HuH-7.5 (cell line): ENCODE measurements at places on chromosomes 2 and 18.

- DNase-seq: no peak
Measured at GRCh38 chr18:54043484-54044251, 180.8 kb downstream of the MBD2 start.

DNA sequence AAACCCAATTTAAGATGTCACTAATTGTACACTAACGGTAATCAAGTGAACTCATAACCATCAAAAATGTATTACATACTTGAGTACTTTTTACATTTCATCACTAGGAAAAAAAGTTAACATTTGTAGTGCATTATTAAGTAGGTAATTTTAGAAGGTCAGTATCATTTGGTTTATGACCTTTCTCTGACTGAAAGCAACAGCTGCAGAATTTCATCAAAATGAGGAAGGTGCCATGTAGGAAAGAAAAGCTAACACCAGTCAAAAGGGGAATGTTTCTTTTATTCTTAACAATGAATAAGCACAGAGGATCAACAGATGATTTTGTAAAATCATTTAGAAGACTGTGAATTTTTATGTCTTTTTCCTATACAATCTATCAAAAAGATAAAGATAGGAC lies 79.0 kb downstream of the PIGN start:
- no peak for DNase-seq

DNA sequence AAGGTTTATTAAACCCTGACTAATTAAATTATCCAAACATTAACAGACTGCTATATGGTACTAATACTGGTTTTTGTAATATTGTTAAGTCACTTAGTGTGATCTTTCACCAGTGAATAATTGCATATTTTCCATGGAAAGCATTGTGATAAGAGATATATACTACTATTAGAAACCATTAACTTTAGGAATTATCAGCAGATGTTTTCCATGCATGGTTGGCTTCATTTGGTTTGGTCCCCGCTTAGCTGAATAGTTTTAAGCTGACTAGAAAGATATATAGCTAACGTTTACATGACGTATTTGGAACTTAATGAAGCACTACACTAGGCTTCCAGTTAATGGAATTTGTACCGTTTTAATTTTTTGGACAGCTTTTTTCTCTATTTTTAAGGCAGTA lies 37.9 kb downstream of the LCLAT1 start:
- DNase-seq: no peak

DNA sequence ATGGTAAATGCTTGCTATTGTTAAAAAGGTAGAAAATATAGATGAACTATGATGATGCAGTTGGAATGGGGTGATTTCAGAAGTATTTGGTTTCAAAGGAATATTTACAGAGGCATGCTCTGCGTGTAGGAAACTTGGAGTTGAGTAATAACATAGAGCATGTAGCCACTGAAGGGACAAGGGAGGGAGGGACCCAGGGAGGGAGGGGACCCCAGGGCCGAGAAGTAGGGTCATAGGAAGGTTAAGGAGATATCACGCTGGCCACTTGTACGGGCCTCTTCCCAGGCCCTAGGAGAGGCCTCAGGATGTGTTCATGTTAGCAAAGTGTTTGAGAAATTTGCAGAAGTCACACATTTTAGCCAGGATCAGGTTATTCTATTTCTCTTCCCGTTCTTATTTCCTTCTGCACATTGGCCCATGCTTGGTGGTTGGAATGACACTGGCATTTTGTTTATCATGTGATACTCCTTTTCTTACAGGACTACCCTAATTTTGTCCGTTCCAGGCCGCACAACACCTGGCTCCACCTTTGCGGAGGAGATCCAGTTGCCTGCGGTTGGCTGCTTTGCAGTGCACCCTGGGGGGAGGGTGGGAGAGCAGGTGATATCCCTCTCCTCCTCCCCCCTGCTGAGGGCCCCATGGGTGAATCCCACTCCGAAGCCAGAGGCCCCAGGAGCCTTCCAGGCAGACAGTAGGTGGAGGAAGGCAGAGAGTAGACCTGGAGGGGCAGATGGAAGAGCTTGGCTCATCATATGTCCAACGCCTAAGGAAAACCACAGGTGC lies 16.9 kb upstream of the ACKR3 start:
- DNase-seq: no peak

DNA sequence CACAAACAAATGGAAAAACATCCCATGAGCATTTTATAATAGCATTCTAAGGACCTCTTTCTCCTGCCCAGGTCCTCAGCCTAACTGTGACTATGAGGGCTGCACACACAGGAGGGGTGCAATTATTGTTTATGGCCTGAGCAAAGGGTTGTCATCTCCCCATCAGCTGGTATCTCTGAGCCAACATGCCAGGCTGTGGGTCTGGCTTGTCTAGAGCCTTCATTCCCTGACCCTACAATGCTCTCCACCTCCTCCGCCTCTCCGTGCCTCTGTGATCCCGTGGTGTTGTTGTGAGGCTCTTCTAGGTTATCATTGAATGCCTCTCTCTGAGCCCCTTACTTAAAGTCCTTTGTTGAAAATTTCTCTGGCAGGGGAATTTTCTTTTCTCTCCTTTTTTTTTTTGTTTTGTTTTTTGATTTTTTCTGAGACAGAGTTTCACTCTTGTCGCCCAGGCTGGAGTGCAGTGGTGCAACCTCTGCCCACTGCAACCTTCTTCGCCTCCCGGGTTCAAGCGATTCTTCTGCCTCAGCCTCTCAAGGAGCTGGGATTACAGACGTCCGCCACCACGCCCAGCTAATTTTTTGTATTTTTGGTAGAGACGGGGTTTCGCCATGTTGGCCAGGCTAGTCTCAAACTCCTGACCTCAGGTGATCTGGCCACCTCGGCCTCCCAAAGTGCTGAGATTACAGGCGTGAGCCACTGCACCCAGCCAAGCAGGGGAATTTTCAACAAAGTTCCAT lies 126.4 kb downstream of the SMAD7 start:
- no peak for DNase-seq

DNA sequence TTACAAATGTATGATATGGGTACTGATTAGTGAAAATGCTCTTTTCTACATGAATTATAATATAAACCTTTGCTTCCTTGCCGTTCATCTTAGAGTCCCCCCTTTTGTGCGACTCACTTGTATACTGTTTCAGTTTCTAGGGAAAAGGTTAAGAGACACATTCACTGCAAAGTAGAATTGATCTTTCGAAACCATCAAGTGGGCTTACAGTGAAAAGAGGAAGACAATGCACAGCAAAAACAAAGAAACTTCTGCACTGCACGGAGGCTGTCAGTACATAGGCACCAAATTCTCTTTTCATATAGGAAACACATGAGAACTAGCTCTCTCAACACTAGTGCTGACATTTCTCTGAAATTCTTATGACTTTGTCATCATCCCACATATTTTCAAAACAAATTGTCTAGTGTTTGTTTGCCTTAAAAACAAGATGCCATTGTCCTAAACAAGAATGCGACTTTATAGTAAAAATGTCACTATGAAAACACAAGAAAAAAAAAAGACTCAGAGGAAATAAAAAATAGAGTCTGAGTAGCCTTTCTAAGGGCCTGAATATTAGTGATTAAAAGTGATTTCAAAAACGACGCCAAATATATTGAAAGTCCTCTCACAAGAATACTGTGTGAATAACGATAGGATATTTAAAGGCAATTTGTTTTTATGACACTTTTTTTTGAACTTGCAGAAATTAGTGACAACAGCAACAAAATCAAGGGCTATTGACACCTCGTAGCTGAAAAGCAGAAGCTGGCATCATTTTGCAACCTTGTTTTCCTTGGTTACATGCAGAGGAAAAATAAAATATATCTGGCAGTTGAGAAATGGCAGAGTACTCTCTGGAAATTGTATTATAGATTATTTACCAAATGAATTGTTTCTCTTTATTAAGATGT lies 827.0 kb downstream of the BCL11A start:
- DNase-seq: no peak

- DNase-seq: no peak
Measured at GRCh38 chr2:241886840-241887447, 17.4 kb downstream of the RTP5 start.

GRCh38 chr2:124258140-124258880 lies 233.2 kb downstream of the CNTNAP5 start:
- no peak for DNase-seq

DNA sequence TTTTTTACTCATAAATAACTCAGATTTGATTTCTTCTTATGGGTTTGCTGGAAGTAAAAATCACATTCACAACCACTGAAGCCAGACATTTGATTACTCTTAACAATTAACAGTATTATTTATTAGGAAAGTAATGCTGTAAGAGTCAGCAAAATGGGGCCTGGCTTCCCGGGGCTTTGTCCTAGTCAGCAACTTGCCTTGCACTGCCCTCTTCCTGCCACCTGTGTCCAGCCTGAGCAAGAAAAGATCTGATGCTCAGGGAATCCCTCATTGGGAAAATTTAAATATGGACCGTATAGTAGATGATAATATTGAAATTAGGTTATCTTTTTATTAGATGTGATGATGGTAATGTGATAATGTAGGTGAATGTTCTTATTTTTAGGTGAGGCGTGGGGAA lies 30.8 kb upstream of the ACYP2 start:
- no peak for DNase-seq

- DNase-seq: no peak
Measured at GRCh38 chr2:228522276-228522675, 340.8 kb upstream of the SPHKAP start.

- no peak for DNase-seq
Measured at GRCh38 chr2:47309472-47309951, 93.4 kb upstream of the MSH2 start.

DNA sequence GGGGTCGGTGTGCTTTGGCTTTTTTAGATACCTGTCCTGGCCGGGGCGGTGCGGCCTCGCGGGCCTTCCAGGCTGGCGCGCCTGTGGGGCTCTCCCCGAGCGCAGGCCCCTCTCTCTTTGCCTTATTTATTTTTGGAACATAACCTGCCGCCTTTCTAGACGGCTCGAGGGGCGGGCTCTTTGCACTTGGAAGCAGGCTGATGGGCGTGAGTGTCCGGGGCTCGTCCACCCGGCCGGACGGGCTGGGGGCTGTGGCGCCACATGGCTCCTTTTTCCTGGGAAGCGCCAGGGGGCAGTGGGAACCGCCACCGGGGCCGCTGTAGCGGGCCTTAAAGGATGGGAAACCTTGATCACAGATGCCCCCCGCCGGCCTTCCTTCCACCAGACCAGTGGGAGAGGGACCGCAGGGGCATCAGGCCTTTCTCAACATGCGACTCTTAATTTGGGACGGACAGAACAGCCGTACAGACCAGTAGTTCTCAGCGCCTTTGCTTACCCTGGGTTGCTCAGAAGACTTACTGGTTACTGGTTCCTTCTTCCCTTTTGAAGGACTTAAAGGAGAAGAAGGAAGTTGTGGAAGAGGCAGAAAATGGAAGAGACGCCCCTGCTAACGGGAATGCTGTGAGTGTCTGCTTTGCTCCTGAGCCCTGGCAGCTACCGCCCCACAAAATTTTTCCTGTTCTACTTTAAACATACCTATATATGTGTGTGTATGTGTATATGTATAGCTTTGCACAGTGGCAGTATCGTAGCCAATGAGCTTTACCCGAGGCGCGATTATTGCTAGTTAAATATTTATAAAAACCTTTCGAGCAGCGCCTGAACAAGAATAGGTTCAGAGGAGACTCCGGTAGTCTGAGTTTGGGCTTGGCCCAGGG lies 2.7 kb downstream of the PTMA start:
- no peak for DNase-seq

GRCh38 chr2:40666398-40666797 lies 214.5 kb upstream of the SLC8A1 start:
- DNase-seq: no peak

GRCh38 chr2:105848367-105848766 lies 103.7 kb downstream of the NCK2 start:
- no peak for DNase-seq

DNA sequence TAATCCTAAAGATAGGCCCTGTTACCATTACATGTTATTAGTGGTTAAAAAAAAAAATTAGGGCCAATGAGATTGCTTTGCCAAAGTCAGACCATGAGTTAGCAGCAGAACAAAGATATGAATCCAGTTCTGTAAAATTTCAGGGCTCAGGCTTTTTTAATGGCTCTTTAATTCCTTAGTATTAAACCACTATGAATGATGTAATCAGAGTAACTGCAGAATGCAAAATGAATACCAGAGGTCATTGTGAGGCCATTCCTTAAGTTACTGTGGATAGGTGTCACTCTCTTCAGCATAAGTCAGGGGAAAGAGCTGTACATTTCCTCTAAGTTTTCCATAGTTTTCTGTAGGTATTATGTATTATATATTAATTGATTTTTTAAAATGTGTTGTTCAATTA lies 42.2 kb upstream of the TBR1 start:
- DNase-seq: no peak

DNA sequence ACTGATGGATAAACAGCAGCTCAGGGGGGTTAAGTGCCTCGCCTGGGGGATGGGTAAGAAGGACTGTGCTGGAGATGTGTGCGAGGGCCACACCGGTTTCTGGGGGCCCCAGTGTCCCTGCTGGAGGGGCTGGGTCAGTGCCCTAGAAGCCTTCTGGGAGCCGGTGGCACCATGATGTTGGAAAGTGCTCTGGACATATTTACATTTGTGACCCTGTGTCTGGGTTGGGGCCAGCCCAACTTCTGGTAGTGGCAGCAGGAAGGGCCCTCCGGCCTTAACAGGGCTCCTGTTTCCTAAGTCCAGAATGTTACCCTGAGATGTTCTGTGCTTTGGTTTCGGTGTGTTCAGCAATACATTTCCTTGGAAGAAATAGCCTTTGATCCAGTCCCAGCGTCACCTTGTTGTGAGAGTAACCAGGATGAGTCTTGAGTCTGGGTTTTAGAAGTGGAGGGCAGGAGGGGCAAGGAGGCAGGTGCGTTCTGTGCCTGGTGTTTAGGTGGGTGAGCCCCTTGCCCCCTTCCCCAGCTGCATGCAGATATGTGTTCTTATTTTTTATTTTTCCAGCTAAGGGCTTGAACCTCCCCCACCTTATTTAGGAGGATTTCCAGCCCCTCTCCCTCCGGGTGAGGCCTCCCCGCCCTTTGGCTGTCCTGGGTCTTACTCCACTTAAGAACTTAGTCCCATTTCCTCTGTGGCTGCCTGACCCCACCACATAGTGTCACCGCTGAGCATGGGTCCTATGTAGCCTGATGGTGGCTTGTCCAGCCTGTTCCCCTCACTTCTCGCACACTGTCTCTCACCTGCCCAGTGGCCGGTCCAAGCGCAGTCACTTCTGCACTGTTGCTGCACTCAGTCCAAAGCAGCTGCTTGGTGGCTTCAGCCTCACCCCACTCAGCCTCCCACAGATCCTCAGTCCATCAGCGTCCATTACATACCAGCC lies 132.7 kb upstream of the HS6ST1 start:
- DNase-seq: no peak

- no peak for DNase-seq
Measured at GRCh38 chr2:187302586-187302985, 145.5 kb downstream of the CALCRL start.

- no peak for DNase-seq
Measured at GRCh38 chr18:74623047-74623816, 25.6 kb downstream of the ZNF407 start.

DNA sequence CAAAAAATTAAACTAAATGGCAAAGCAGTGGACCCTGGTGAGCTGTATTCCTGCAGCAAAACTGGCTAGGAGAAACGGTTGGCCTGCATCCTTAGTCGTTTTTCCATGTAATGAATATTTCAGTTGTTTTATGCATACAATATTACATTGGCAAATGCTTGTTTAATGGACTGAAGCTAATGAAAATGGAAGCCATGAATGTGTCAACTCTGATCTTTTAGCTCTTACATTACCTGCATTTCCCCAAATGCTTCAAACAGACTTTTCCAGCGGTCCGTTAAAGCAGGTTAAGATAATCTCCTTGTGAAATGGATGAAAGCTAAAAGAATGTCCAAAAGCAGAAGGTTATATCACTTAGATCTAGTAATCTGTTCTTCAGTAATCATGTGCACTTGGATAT lies 686.3 kb upstream of the SETBP1 start:
- DNase-seq: no peak

- no peak for DNase-seq
Measured at GRCh38 chr2:230011617-230012016, 57.1 kb downstream of the SLC16A14 start.
